Cardiac muscle cell (in vitro differentiated cells and primary cell): ENCODE measurements at places on chromosomes 1 and 21. TPM values are rescaled to one million over a fixed set of nuclear protein-coding genes. Genes with fewer than 3 reads are reported as not detected.

The TNFRSF18 gene
- polyA plus RNA-seq: 0.39 and 0.74 TPM in 2 replicates

The RNF186 gene
- not detected in 2 replicates for polyA plus RNA-seq

The MIS18A gene
- polyA plus RNA-seq: 17.8 and 27.9 TPM in 2 replicates

The CELSR2 gene
- 5.8 and 6.1 TPM in 2 replicates for polyA plus RNA-seq

The C1orf87 gene
- not detected in 2 replicates for polyA plus RNA-seq

The OTUD3 gene
- polyA plus RNA-seq: 1.3 and 1.9 TPM in 2 replicates

The RBP7 gene
- polyA plus RNA-seq: 2.3 and 4.3 TPM in 2 replicates

The DYNLT5 gene
- 5.3 and 16.9 TPM in 2 replicates for polyA plus RNA-seq

The NCF2 gene
- 0.19 and 1.5 TPM in 2 replicates for polyA plus RNA-seq

The VANGL2 gene
- 15.2 and 22.0 TPM in 2 replicates for polyA plus RNA-seq

The ASAP3 gene
- polyA plus RNA-seq: 62.0 and 72.3 TPM in 2 replicates

The TMPRSS15 gene
- not detected in 2 replicates for polyA plus RNA-seq

The FLG gene
- not detected in 2 replicates for polyA plus RNA-seq

The LRRC52 gene
- polyA plus RNA-seq: 0.20 TPM in 1 of 2 replicates, not detected in the other

The RHBDL2 gene
- 0.21 TPM in 1 of 2 replicates, not detected in the other for polyA plus RNA-seq

The PTPN22 gene
- not detected in 2 replicates for polyA plus RNA-seq

The CAMTA1 gene
- 336 and 341 TPM in 2 replicates for polyA plus RNA-seq

The C1QC gene
- polyA plus RNA-seq: not detected in 2 replicates

The CA14 gene
- 68.2 and 133 TPM in 2 replicates for polyA plus RNA-seq

The ODR4 gene
- polyA plus RNA-seq: 25.2 and 26.0 TPM in 2 replicates

The OR6K3 gene
- polyA plus RNA-seq: not detected in 2 replicates

The RORC gene
- not detected in 2 replicates for polyA plus RNA-seq

The CD164L2 gene
- polyA plus RNA-seq: 0.35 and 0.62 TPM in 2 replicates

The ZNF695 gene
- 2.0 and 3.7 TPM in 2 replicates for polyA plus RNA-seq

The VASH2 gene
- 2.8 and 5.8 TPM in 2 replicates for polyA plus RNA-seq

The LCE3D gene
- not detected in 2 replicates for polyA plus RNA-seq

The NPR1 gene
- 1.7 and 3.9 TPM in 2 replicates for polyA plus RNA-seq

The RASAL2 gene
- 11.2 and 13.1 TPM in 2 replicates for polyA plus RNA-seq

The C1orf94 gene
- polyA plus RNA-seq: not detected in 2 replicates

The SLC44A5 gene
- 6.9 and 7.9 TPM in 2 replicates for polyA plus RNA-seq

The CLCA1 gene
- not detected in 2 replicates for polyA plus RNA-seq
